Purkinje cell (primary cell): ENCODE measurements at places on chromosomes 12 and 14. TPM values are rescaled to one million over a fixed set of nuclear protein-coding genes. Genes with fewer than 3 reads are reported as not detected.

SLC7A7 gene
- polyA plus RNA-seq: not detected in 2 replicates

FLVCR2 gene
- polyA plus RNA-seq: not detected in 2 replicates

TRIM9 gene
- 219 and 283 TPM in 2 replicates for polyA plus RNA-seq

ERH gene
- polyA plus RNA-seq: 122 and 127 TPM in 2 replicates

SLCO1B3 gene
- not detected in 2 replicates for polyA plus RNA-seq

AICDA gene
- polyA plus RNA-seq: not detected in 2 replicates

PRKAG1 gene
- 47.6 and 66.8 TPM in 2 replicates for polyA plus RNA-seq

C12orf60 gene
- 2.0 and 9.4 TPM in 2 replicates for polyA plus RNA-seq

CCDC85C gene
- 0.24 TPM in 1 of 2 replicates, not detected in the other for polyA plus RNA-seq

OAS3 gene
- 1.5 and 2.3 TPM in 2 replicates for polyA plus RNA-seq

SLC6A15 gene
- 72.8 and 75.1 TPM in 2 replicates for polyA plus RNA-seq

DDX55 gene
- polyA plus RNA-seq: 5.2 and 11.7 TPM in 2 replicates

BHLHE41 gene
- 15.1 and 23.3 TPM in 2 replicates for polyA plus RNA-seq

SDSL gene
- polyA plus RNA-seq: 4.2 and 14.5 TPM in 2 replicates

MANSC4 gene
- polyA plus RNA-seq: not detected in 2 replicates

SLC10A1 gene
- 0.23 TPM in 1 of 2 replicates, not detected in the other for polyA plus RNA-seq

LYZ gene
- not detected in 2 replicates for polyA plus RNA-seq

VRTN gene
- not detected in 2 replicates for polyA plus RNA-seq

DYNC1H1 gene
- 127 and 153 TPM in 2 replicates for polyA plus RNA-seq

KRT79 gene
- 0.81 TPM in 1 of 2 replicates, not detected in the other for polyA plus RNA-seq

CIROP gene
- not detected in 2 replicates for polyA plus RNA-seq

MAP3K12 gene
- 3.2 and 4.6 TPM in 2 replicates for polyA plus RNA-seq

DBX2 gene
- 0.19 TPM in 1 of 2 replicates, not detected in the other for polyA plus RNA-seq

P2RX2 gene
- not detected in 2 replicates for polyA plus RNA-seq

TSPAN9 gene
- 3.1 and 3.7 TPM in 2 replicates for polyA plus RNA-seq

REM2 gene
- polyA plus RNA-seq: not detected in 2 replicates
